NCI-H69 (cell line): ENCODE measurements at places on chromosomes 11 and 22.
A peak's percentile ranks its signal among the peaks of the same experiment; 100 is the strongest.

DNA sequence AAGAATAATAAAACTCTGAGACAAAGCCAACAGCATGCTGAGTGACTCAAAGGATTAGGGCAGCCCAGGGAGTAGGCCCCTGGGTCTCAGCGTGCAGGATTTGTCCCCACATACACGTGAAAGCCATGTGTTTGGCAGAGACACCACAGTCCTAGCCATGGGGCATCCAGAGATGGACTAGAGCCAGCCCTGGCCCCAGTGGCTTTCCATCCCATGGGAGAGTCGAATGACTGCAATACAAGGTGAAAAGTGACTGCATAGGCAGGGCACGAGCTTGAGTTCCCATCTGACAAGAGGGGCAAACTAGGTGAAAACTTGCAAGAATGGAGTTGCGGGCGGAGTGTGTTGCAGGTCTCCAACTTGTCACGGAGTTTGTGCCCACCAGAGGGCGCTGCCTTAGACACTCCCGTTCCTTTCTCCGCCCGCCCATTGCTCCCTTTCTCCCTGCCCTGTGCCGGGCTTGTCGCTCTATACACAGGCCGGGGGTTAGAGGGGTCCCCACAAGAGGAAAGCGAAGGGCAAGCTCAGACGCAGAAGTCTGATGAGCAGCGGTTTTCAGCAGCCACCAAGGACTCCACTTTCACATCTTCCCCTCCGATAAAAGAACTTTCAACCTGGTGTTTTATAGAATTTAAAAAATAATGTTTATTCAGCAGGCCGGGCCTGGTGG is 24.2 kb downstream of the TSKU start:
- peak; percentile 81 for DNase-seq

DNA sequence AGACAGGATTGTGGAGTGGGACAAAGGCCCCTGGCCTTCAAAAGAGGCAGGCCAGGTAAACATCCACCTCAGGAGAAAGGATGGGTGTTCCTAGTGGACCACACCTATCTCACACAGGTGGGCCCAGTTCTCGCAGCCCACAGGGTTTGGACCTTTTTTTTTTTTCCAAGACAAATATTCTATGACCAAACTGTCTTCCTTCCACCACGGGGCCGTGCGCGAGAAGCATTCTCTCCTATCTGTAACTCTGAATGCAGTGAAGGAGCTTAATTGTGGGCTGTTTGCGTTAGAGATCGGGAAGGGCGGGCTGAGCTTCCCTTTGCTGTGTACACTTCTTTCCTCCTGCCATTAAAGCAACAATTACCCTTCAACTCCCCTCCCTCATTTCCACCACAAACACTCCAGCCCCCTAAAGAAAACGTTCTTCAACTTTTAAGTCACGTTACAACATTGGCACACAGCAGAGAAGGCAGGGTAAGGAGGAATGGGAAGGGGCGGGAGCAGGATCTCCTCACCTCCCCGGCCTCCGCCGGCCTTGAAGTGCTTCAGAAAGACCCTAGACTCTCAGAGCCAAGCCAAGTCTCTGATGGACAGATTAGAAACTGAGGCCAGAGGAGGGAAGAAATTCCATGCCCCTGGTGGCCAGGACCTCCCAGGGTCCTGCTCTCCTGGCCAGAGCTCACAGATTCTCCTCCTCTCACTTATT is 238.4 kb downstream of the BUD13 start:
- peak; percentile 48 for DNase-seq

DNA sequence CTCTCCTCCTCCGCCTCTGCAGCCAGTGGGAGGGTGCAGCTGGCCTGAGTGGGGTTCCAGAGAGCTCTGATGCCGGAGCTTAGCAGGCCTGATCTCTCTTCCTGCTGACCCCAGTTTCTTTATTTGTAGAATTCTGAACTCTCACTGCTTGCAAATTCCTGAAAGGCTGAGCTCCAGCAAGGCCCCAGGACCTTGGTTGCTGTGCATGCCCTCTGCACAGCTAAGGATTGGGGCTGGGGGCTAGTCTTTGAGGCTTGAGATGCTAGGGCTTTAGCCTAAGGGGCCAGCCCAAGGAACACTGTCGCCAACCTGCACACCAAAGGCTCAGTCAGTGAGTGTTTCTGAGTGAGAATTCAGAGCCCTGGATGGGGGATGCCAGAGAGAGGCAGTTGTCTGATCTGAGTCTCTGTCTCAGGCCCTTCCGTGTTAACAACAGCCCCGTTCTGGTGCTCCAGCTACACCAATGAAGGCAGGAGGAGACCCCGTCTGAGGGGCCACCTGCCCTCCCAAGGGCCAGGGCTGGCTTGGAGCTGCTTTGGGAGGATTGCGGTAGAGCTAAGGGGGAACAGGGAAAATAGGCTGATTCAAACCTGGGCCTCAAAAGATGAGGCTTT is 106.0 kb upstream of the LMO1 start:
- DNase-seq, result no peak

- DNase-seq, result no peak
Measured at GRCh38 chr11:132349811-132350733, 979.7 kb downstream of the NTM start.

- DNase-seq, result no peak
Measured at GRCh38 chr11:96333191-96333719, 9.7 kb downstream of the MAML2 start.

GRCh38 chr11:75170516-75171201 is 19.8 kb downstream of the SLCO2B1 start:
- DNase-seq, result peak; percentile 28

- DNase-seq, result no peak
Measured at GRCh38 chr11:8754241-8754640, 71.6 kb downstream of the RPL27A start.

- DNase-seq, result no peak
Measured at GRCh38 chr11:828506-829175, 922 bp downstream of the CRACR2B start.

DNA sequence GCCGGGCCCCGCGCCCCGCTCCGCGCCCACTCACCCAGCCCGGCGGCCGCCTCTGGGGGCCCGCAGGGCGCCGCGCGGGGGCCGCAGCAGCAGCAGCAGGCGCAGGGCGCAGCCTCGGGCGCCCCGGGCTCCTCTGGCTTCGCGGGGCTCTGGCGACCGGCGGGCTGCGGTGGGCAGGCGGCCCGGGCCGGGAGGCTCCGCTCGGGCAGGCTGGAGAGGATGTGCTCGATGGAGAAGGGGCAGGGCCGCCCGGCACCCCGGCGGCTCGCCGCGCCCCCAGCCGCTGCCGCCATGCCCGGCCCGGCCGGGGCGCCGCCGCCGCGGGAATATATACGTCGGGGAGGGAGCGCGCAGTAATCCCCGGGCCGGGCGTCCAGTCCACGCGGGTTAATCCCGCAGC is at the start of gene GSC2:
Gene GSC2, minus strand, starts transcription at position 302 of the 400 bp plus-strand sequence. Its CDS starts 9 bp downstream, at position 293.
- peak; percentile 45 for DNase-seq

- peak; percentile 31 for DNase-seq
Measured at GRCh38 chr22:37521236-37521739, 2.1 kb upstream of the CARD10 start.

GRCh38 chr11:2940921-2941821 is 12.0 kb upstream of the PHLDA2 start:
- DNase-seq, result peak; percentile 90

GRCh38 chr22:43246188-43246587 is 59.3 kb upstream of the TTLL12 start:
- DNase-seq, result no peak

GRCh38 chr11:115806056-115806455 is 301.8 kb upstream of the CADM1 start:
- peak; percentile 31 for DNase-seq

DNA sequence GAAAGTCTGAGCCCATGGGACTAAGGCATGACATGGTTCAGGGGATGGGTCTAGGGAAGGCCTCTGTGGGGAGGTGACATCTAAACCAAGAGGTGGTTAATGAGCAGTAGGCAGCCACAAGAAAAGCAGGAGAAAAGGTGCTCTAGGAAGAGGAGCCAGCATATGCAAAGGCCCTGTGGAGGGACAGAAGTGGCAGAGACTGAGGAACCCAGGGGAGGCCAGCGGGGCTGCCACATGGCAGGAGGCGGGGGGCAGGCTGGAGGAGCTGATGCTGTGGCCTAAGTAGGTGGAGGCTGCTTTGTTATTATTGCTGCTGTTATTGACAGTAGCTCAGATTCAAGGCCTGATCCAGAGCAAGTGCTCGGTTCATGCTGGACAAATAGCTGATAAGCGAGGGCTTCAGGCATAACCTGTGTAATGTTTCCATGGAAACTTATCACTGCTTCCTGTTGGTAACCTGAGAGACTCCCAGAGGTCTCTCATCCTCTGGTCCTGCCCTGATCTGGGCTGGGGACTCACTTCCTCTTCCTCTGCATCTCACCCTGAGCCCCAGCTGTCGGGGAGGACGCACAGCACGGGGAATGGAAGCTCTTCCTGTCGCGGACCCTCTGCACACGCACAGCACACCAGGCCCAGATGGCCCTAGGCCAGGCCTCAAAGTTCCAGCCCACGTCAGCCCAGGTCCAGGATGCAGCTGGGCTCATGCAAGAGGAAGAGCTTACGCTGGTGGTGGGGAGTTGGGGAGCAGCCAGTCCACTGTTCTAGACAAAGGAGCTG is 75.2 kb upstream of the TP53I11 start:
- peak; percentile 85 for DNase-seq

DNA sequence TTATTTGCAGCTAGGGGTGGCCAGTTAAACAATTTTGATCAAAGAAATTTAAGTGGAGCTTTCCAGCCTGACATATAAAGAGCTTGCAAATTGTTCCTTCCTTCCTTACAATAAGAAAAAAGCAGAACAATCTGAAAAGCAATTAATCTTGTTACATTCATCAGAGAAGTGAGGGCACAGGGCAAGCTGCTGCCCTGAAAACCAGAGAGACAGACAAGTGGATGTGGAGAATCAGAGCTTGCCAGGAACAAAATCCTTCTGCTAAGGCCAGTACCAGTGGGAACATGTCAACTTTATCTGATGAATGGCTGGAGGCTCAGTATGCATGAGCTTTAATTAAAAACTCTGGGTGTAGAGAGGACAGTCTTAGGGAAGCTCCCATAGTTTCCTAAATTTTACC is 8.8 kb downstream of the CCDC179 start:
- peak; percentile 14 for DNase-seq
